ENCODE measurements at places on chromosomes 1 and 21.

DNA sequence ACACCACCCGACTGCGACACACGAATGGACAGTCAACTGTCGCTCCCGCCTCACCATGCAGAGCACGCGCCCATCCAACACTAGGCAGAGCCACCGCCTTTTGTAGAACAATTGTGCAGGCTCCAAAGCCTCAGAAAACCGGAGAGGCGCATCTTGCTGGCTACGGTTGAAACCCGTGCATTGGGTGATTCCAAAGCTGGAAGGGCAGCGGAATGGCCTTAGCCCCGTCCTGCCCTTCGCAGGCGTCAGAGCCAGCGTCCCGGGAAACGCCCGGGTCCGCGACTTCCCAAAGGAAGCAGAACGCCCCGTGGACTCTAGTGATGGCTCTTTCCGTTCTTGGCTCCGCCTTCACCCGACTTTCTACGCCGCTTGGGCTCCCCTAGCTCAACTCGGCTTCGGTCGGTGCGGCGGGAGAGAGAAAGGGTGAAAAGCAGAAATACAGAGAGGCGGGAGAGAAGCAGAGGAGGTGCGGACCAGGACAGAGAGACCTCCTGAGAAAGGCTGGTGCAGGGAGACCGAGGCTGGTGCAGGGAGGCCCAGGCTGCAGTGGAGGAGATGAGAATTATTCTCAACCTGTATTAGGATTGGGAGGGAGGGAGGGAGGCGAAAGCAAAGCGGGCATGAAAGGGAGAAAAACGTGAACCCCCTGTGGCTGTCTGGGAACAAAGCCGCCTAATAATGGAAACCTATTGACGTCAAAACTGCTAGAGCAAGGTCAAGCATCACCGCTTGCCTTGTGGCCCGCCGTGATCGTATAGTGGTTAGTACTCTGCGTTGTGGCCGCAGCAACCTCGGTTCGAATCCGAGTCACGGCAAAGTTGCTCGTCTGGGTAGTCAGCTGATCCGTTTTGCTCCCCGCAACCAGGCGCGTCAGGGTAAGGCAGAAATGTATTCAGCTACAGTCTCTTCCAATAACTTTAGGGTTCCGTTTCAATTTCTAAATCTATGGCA lies 99.5 kb downstream of the PRKAB2 start:
- DNase-seq: no peak

DNA sequence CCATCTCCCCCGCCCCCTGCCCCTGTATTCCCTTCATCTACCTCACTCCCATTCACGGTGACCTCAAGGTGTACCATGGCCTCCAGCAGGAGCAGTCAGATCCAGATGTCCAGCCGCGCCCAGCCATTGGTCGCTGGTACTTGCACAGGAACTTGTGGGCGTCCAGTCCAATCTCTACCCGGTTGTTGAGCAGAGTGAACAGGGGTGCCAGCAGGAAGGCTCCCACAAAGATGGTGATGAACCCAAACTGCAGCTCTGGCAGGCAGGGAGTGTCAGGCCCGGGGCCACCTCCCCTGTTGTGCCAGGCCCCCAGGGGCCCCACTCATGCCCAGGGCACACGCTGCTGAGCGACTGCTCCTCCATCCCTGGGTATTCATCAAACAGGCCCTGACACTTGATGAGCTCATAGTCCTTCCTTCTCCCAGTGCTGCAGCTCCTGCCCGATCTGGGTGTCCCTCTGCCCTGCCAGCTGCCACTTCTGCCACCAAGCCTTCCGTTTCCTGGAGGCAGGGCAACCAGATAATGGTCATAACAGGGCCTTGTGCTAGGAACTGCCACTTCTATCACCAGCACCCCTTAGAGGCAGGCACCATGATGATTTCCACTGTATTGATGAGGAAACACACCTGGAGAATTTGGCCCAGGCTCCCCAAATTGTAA lies 5.7 kb upstream of the ARHGEF19 start:
- DNase-seq: no peak

- DNase-seq: no peak
Measured at GRCh38 chr1:101325144-101325543, 88.3 kb downstream of the S1PR1 start.

GRCh38 chr21:45326891-45327440 lies 39.3 kb upstream of the POFUT2 start:
- DNase-seq: no peak

GRCh38 chr1:160112357-160112756 lies 3.2 kb upstream of the ATP1A2 start:
- no peak for DNase-seq

GRCh38 chr1:153431928-153432327 lies 15.6 kb downstream of the S100A7A start:
- no peak for DNase-seq

GRCh38 chr1:214472364-214472763 lies 79.0 kb downstream of the PTPN14 start:
- DNase-seq: no peak

DNA sequence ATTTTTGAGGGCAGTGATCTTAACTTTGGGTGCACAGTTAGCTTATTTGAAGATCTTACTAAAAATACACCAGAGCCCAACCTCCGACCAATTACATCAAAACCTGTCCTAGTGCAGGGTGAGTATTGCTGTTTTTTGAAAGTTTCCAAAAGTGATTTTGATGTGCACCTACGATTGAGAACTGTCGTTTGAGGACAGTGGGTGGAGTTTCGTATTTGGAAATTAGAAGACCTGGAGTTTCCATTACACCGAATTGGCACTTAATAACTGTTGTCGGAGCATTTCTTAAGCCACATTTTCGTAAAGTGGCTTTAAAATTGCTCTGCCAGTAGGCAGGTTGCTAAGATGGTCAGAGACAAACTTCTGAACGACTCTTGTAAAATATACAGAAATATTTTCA lies 1.1 kb downstream of the SOD1 start:
- DNase-seq: no peak

DNA sequence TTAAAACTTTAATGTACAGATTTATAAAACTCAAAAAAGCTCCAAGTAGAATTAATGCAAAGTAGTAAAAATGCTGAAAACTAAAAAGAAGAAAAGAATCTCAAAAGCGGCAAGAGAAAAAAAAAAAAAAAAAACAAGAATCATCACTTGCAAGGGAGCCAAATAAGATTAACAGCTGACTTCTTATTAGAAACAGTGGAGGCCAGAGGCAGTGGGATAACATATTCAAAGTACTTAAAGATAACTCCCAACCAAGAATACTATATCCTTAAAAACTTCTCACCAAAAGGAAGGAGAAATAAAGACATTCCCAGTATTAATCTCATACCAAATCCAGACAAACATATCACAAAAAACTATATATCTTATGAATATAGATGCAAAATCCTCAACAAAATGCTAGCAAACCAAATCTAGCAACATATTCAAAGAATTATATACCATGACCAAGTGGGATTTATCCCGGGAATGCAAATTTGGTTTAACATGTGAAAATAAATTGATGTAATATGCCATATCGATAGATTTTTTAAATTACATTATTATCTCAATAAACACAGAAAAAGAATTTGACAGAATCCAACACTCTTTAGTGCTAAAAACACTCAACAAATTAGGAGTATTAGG lies 62.7 kb downstream of the CAMK2N1 start:
- DNase-seq: no peak

DNA sequence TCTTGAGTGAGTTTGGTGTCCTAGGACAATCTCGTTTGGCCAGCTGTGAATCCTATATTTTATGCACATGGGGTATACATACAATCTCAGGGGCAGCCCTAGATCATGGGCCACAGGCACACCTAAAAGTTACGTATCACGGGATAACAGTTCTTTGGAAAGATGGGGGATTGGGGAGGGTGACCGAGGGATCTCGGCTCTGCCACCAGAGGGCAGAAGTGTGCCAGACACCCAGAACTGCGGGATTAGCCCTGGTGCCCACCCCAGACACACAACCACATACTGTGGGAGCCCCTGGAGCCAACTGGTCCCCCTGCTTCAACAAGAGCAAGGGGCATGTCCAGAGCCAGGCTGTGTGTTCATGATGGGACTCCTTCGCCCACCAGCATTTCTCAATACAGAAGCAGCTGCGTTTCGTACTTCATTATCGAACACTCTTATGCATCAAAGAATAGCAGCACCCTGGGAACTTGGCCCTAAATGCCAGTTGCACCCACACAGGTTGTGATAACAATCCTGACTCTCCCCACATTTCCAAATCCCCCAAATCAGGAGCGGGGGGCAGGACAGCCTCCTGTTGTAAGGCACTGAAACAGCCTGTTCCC lies 37.4 kb downstream of the TMCO4 start:
- DNase-seq: peak; percentile 1

DNA sequence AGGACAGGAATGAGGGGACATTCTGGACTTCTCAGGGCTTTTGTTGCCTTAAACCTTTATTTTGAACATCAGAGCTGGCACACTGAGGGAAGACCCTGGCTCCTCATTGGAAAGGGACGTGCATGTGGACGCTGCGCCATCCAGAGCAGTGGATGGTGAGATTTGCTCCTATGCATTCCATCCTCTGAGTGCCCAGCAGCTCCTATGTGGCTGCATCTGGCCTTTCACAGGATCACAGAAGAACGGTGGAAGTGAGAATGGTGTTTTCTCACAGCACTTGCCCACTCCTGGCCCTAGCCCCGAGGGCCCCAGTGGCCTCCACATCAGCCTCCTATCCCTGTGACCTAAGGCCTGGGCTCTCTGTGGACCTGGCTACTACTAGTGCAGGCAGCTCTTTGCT lies 20.6 kb upstream of the CCDC190 start:
- DNase-seq: no peak

DNA sequence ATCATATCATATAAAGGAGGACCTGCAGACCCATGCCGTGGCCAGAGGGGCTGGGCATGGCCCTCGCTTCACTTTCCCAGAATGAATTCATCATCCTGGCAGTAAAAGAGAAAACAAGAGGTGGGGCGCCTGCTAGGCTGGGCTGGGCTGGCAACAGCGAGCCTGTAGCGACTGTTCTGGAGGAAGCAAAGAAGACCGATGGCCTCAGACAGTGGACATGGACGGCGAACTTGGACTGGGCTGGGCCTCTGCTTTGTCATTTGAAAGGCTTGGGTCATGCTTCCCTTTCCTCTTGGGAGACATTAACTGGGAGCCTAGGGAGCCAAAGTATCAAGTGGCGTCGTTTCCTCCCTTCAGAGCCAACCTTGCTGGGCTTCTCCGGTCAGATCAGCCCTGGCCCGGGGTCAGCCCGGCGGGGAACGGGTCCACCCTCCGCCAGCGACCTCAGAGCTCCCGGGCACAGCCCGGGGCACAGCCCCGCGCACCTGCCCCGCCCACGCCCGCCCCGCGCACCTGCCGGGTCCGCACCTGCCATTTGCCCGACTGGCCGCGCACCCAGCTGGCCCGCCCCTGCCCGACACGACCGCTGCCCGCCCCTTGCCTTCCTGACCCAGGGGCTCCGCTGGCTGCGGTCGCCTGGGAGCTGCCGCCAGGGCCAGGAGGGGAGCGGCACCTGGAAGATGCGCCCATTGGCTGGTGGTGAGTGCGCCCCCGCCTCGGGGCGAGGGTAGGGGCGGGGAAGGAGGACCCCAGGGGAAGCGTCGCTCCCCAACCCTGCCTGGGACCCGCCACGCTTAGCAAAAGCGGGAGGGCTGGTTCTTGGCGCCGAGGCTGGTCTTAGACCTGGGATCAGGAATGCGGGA lies at the start of gene FAM3B:
FAM3B (plus strand) TSS at position 602 of the 863 bp plus-strand sequence; CDS start at position 681, 79 bp downstream.
- no peak for DNase-seq

GRCh38 chr1:160046494-160047110 lies 14.8 kb upstream of the PIGM start:
- peak; percentile 38 for DNase-seq

GRCh38 chr1:33516891-33517567 lies 44.6 kb downstream of the ZSCAN20 start:
- no peak for DNase-seq

DNA sequence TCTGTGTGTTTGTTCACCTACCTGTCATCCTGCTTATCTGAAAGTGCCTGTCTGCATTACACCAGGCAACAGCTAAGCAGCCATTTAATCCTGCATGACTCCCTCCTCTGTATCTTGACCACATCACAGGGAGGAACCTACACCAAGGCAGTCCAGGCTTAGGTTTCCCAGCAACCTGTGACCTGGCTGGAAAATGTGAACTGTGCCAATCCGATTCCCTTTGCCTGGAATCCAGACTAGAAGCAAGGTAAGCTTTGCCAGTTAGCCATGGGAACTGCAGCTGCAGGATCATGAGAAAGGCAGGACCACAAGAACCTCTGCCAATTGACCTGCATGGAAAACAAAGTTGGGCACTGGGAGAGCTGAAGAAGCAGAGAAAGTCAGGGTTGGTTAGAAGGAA lies 6.3 kb upstream of the ATP1B1 start:
- no peak for DNase-seq

- peak; percentile 74 for DNase-seq
Measured at GRCh38 chr1:206469411-206469932, 804 bp upstream of the IKBKE start.

DNA sequence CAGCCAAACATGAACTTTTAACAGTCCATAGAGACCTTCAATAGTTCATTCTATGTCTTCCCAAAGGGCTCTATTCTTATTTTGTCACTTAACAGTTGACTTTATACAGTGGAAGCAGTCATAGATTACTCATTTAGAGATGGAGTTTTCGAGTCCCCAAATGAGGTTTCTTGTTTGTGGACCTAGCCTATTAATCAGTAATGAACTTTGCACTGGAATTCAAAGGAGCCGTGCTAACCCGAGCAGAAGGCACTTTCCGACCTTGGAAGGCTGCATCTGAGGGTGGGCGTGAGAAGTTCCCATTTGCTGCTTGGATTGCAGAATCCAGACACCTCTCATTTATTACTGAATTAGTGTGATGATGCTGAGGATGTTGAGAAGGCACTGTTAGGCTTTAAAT lies 46.4 kb downstream of the TTC39A start:
- no peak for DNase-seq
